SJCRH30 (cell line): ENCODE measurements at places on chromosomes 4 and X. TPM values are rescaled to one million over a fixed set of nuclear protein-coding genes. Genes with fewer than 3 reads are reported as not detected.

GRCh38 chrX:40933706-40934425 lies 151.4 kb upstream of the USP9X start:
- no peaks in the 10 kb centered on the region for H3K27me3 ChIP-seq
- H3K4me3 ChIP-seq: peak overlapping the region; percentile 49
- H3K4me1 ChIP-seq: peaks cover 5% of the 10 kb centered on the region; the same call in 1 of the 2 replicates
- peak overlapping the region; percentile 64 for H3K27ac ChIP-seq
- DNase-seq: peak; percentile 65
- H3K36me3 ChIP-seq: no peaks in the 10 kb centered on the region

DNA sequence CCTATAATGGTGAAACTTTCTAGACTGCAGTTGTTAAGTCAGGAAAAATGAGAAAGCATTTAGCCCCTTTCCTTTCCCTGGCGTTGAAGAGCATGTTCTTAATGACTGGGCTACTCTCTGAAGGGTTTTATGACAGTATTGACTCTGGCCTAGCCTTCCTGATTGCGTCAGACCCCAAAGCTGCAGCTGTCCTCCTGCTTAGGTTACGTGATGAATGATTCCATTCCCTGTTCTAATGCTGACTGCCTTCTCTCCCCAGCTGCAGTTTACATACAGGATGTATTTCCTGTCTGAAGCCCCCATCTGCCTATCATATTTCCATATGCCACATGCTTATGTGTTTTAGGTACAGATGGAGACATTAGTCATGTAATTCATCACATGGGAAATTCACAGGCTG lies 105.8 kb upstream of the EGFL6 start:
- no peaks in the 10 kb centered on the region for H3K27me3 ChIP-seq
- H3K36me3 ChIP-seq: no peaks in the 10 kb centered on the region
- peaks cover 36% of the 10 kb centered on the region for H3K4me1 ChIP-seq
- no peak overlapping the region for H3K4me3 ChIP-seq
- peak overlapping the region; percentile 93 for H3K27ac ChIP-seq
- peak; percentile 98 for DNase-seq

GRCh38 chr4:182625193-182625592 lies 292.0 kb downstream of the DCTD start:
- no peaks in the 10 kb centered on the region for H3K4me1 ChIP-seq
- no peak overlapping the region for H3K4me3 ChIP-seq

- H3K4me1 ChIP-seq: peaks cover 20% of the 10 kb centered on the region
- no peak for DNase-seq
- H3K27ac ChIP-seq: no peak overlapping the region
- no peak overlapping the region for H3K4me3 ChIP-seq
Measured at GRCh38 chr4:176274441-176274840, 5.4 kb upstream of the ASB5 start.

- no peaks in the 10 kb centered on the region; the same call in 1 of the 2 replicates for H3K27me3 ChIP-seq
- no peak overlapping the region for H3K27ac ChIP-seq
- H3K4me1 ChIP-seq: no peaks in the 10 kb centered on the region
- no peaks in the 10 kb centered on the region for H3K36me3 ChIP-seq
Measured at GRCh38 chrX:15496824-15497223, 3.7 kb upstream of the PIR start.

The NUDT10 gene
- total RNA-seq: 2.2 and 2.7 TPM in 2 replicates

The LRRC66 gene
- total RNA-seq: 0.10 and 0.16 TPM in 2 replicates

The RTL3 gene
- total RNA-seq: 0.05 TPM in 1 of 2 replicates, not detected in the other
